ENCODE measurements at places on chromosomes 2 and 18. TPM values are rescaled to one million over a fixed set of nuclear protein-coding genes. Genes with fewer than 3 reads are reported as not detected.

ADNP2 gene
- polyA plus RNA-seq, result 3.5 TPM

SIGLEC15 gene
- polyA plus RNA-seq, result 1.5 TPM

VWA3B gene
- polyA plus RNA-seq, result not detected

C2orf92 gene
- 1.3 TPM for polyA plus RNA-seq

AGXT gene
- not detected for polyA plus RNA-seq

SCTR gene
- polyA plus RNA-seq, result not detected

ASIC4 gene
- not detected for polyA plus RNA-seq

DYNAP gene
- not detected for polyA plus RNA-seq

PAIP2B gene
- polyA plus RNA-seq, result 0.10 TPM

RNASEH1 gene
- polyA plus RNA-seq, result 52.4 TPM

HAAO gene
- 0.36 TPM for polyA plus RNA-seq

PID1 gene
- 8.6 TPM for polyA plus RNA-seq

ALK gene
- not detected for polyA plus RNA-seq

- no peak for DNase-seq
Measured at GRCh38 chr2:1937480-1937879, 193.2 kb upstream of the PXDN start.

- DNase-seq, result peak; percentile 99
Measured at GRCh38 chr2:20617892-20618467, 32.9 kb downstream of the HS1BP3 start.

- no peak for DNase-seq
Measured at GRCh38 chr2:134008837-134009236, 245.0 kb upstream of the MGAT5 start.

DNA sequence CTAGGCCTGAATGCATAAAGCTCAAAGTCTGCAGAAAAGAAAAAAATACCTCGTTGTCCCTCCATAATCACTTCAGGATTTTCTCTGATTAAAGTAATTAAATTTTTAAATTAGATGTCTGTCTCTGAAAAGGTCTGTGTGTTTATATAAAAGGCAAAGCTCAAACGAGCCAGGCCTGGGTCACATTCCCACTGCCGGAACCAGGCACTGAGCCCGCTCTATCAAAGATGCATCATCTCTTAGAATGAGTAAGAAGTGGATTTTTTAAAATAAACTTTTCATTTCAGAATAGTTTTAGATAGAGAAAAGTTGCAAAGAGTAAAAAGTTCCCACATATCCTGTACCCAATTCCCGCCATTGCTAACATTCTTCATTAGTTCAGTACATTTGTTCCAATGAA is 202.1 kb upstream of the KYNU start:
- no peak for DNase-seq

DNA sequence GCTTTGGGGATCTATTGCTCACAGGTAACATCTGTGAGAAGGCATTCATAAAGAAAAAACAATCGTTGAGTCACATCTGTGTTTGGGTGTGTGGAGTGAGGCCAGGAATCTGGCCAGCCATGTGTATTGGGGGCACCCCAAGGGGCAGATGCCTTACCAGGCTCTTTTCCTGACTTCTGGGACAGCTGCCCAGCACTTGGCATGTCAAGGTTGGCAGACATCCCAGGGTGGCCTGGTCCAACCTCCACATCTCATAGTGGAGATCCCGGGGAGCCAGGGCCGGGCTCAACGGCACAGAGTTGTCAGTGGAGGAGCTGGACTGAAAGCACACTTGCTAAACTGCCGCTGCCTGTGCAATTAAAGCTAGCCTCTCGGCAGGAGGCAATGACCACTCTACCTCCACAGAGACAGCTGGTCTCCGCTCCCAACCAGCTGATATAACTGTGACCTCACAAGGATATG is 75.3 kb upstream of the MGAT4A start:
- peak; percentile 12 for DNase-seq

DNA sequence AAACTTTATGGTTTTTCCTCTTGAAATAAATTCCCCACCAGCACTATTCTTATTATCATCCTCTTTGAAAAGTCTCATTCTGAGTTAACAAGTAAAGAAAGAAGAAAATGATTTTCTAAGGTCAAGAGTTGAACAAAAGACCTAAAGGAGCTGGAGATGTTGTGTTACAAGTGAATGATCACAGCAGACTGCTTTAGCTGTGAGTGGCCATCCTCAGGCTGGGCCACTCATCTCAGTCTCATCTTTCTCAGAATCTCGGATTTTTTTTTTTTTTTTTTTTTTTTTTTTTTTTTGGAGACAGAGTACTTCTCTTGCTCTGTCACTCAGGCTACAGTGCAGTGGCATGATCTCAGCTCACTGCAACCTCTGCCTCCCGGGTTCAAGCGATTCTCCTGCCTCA is 133.3 kb downstream of the CDH2 start:
- peak; percentile 50 for DNase-seq

DNA sequence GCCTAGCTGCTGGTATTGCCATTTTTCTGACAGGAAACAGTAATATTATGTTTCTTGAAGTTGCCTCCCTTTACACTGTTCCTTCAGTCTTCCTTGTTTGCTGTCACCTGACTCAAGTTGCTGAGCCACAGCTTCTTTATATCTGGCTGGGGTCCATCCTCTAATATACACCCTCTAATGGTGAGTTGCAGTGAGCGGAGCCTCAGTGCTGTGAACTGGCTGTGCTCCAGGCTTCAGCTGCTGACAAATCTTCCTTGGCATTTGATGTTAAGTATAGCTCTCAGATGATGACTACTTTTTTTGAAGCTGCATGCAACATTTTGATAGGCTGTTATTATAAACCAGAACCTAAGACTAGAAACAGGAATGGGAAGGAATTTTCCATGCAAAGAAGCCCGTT is 366.7 kb downstream of the NUP35 start:
- peak; percentile 5 for DNase-seq

GRCh38 chr2:179646173-179646769 is 215.1 kb downstream of the ZNF385B start:
- DNase-seq, result no peak

GRCh38 chr18:55781481-55781957 is 193.5 kb upstream of the TCF4 start:
- peak; percentile 76 for DNase-seq

GRCh38 chr2:16869711-16870110 is 204.1 kb upstream of the CYRIA start:
- DNase-seq, result no peak

DNA sequence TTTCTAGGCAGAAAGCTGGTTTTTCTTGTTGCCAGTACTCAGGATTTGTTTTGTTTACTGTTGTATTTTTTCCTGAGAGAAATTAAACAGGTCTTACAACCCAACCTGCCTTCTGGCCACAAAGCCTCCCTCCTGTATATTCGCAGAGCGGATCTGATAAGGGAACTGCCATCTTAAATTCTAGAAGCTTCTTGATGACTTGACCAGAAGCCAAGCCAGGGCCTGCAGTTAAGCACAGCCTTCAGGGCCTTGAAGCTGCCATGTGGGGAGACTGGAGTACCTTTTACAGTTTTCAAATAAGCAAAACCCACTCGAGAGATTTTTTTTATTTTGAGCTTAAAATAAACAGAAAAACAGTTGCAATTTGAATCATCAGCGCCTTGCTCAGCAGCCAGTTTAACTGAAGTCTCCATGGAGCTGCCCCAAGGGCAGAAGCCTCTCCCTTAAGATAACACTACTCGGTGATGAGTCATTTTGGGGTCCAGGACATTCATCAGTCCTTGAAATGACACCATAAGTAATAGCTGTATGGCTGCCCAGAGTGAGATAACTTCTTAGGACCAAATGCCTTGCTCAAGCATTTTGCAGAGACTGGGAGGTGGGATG is 51.5 kb upstream of the PHLPP1 start:
- peak; percentile 65 for DNase-seq

DNA sequence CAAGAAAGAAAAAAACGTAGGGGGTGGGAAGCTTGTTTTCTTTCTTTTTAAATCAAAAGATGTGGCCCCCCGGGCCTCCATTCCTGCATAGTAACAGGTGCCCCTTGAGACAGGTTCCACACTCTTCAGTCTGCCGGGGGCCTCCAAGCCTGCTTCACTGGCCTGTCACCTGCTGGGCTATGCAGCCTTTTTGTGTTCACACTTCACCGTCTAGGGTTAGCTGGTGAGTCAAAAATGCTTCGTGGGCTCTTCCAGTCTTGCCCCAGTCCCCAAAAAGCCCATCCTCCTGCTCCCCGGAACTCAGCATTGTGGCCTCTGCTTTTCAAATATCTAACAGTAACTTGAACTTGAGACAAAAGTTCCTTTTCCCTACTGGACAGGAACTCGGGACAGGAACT is 67.9 kb downstream of the POLR1A start:
- peak; percentile 30 for DNase-seq

DNA sequence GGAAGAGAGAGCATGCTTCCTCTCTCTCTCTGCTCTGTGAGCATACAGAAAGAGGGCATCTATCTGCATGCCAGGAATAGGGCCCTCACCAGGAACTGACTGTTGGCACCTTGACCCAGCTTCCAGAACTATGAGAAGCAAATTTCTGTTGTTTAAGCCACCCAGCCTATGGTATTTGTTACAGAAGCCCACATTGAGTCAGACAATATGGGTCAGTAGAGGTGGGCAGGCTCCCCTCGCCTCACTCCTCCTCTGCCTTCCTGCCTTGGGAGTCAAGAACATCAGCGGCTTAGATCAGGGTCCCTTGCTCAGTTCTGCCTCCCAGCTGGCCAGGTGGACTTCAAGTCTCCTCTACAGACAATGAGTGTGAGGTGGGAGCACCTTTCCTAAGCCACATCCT is 92.3 kb downstream of the COPS8 start:
- no peak for DNase-seq

DNA sequence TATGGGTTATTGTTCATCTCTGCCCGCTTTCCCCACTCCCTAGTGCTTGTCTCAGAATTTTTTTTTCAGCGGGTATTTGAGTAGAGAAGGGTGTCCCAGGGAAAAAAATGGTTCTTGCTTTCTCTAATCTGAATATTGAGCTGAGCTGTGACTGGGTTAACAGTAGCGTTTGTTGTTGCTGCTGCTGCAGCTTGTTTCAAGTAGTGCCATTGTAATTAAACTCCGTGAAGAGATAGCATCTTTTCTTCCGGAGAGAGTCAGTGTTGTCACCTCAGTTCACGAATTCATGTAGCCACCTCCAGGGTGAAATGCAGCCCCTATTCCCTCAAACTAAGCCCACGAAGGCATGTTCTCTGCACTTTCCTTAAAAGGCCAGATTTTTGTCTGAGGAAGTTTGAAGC is 1.5 kb upstream of the AAK1 start:
- peak; percentile 44 for DNase-seq

DNA sequence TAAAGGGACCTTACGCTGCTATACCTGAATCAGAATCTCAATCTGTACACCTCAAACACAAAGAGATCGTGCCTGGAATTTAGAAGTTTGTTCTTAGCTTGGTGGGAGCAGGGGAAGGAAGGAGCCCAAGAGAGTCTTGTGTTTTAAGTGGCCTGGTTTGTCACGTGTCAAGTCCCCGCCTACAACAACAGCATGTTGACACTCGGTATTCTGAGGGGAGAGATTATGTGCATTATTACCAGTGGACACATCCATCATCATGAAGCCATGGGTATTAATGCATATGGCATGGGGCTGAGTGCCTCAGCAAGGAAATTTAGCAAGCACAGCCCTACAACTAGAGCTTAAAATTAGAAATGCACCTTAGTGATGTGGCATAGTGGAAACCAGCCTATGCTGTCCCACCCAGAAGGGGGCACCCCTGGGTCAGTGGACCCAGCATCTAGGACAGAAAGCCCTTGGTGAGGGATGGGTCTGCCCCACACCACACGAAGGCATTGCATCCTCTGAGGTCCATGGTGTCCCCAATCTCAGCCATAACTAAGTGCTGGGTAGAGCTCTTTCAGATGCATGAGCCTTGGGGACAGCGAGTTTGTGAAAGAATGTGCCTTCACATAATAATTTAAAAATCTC is 138.7 kb downstream of the MGAT5 start:
- DNase-seq, result no peak

- DNase-seq, result no peak
Measured at GRCh38 chr2:104825124-104825865, 28.6 kb upstream of the POU3F3 start.

- no peak for DNase-seq
Measured at GRCh38 chr2:48391616-48392015, 138.3 kb upstream of the STON1 start.

GRCh38 chr18:21483051-21483450 is 117.5 kb downstream of the ESCO1 start:
- no peak for DNase-seq

GRCh38 chr18:22466608-22467395 is 49.1 kb upstream of the CTAGE1 start:
- DNase-seq, result peak; percentile 80

DNA sequence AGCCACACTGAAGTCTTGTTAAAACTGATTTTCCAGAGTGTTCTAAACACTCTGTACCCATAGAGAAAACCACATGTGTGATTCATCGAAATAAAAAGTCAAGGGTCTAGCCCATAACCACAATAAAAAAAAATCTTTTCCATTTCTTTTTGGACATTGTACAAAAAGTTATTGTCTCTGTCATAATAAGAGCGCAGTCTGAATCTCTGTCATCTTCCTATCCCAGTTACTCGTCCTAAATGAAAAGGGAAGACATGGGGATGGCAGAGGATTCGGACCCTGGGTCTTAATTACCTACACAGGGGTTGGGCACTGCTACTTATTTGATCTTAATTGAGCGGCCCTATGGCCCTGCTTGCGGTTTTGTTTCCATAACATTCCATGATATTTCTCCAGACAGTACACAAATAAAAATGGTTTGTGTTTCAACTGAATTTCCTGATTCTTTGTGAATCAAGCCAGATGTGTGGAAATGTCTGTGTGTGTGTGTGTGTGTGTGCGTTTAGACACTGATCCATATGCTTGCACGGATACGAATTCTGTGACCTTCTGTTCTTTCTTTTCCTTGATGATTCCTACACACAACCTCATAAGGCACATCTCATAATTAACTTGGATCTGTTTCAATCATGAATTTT is 133.4 kb upstream of the SPATS2L start:
- peak; percentile 10 for DNase-seq

DNA sequence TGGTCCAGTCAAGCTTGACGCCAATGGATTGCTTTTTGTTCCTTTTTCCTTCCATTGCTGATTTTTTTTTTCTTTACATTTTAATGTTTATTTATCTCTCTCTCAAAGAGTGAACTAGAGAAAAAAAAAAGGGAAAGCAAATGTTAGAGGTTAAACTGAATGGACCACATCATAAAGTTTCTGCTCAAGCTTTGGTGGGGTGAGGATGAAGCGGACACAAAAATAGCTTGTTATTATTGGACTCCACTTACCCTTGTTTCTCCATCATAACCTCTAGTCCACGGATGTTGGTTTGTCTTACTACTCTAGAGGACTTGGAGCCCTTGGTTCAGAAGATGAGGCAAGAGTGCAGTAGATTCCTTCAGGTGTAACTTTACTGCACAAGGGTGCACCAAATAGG is 27.6 kb upstream of the CERS6 start:
- no peak for DNase-seq

Data from GM23248 (cell line).